ENCODE measurements at places on chromosomes 16 and 17.
A peak's percentile ranks its signal among the peaks of the same experiment; 100 is the strongest.

DNA sequence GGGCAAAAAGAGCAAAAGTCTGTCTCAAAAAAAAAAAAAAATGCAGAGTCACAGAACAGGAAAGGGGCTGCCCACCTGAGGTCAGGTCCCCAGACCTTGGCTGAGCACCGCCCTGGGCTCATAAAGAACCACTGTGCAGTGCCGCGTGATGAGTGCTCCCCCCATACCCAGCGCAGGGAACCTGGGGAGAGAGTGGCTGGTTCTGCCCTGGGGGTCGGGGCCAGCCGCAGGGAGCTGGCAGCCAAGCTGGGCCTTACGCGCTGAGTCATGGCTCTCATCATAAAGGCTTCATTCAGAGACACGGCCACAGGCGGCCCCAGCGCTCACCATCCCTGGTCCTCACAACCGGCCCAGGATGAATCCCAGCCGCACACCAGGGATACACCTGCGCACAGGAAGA is 80.7 kb downstream of the RAB11FIP4 start:
- no peak for DNase-seq

DNA sequence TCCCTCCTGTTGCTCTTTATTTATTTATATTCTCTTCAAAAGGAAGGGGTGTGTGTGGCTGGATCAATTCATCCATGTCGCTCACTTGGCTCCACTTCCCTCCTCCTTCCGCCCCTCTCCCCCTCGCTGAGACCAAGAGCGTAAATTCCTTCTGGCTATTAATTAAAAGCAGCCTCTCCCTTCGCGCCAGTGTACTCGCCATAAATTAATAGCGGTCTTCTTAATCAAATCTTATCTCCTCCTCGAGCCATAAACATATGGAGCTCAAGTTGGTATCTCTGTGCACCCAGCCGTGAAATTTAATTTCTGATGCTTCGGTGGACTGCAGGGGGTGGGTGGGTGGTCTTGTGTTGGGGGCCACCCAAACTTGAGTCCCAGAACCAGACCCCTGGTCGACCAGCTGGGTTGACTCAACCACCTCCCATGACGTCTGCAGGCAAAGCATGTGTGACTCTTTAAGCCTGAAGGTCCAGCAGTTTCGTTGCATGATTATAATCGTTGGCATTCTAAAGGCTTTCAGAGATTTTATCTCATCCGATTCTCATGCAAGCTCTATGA is 57.9 kb downstream of the SDK2 start:
- DNase-seq, result no peak

- DNase-seq, result no peak
Measured at GRCh38 chr17:27651411-27652345, 20.7 kb downstream of the LGALS9 start.

DNA sequence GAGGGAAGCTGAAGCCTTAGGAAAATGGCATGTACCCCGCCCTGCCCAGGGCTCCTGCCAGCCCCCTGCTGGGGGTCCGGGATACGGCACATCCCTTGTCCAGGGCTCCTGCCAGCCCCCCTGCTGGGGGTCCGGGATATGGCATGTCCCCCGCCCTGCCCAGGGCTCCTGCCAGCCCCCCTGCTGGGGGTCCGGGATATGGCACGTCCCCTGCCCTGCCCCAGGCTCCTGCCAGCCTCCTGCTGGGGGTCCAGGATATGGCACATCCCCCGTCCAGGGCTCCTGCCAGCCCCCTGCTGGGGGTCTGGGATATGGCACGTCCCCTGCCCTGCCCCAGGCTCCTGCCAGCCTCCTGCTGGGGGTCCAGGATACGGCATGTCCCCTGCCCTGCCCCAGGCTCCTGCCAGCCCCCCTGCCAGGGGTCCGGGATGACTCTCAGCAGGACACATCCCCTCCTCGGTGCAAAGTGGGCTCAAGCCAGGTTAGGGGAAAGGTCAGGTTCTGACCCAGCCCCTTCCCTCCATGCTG is 43.2 kb downstream of the RPH3AL start:
- DNase-seq, result peak; percentile 71

- no peak for DNase-seq
Measured at GRCh38 chr16:58085584-58086251, 43.5 kb downstream of the CFAP20 start.
